Cerebellar cortex (tissue), 1 donor: ENCODE measurements at places on chromosomes 4 and X.

DNA sequence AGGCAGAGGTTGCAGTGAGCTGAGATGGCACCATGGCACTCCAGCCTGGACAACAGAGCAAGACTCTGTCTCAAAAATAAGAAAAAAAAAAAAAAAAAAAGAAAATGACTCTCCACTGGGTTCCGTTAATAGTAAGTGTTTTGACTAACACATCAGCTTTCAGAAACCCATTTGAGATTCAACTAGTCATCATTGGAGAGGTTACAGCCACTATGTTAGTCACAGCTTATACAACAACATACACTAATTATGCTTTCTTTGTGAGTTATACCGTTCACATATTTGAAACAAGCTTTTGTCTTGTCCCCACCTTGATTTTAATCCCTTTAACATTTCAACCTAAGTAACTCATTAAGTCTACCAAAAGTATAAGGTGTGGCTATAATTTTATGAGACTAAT is 48.2 kb downstream of the HADH start:
- DNase-seq: no peak

GRCh38 chrX:109347632-109348031 is 134.3 kb downstream of the GUCY2F start:
- DNase-seq: no peak

GRCh38 chr4:134382478-134383227 is 181.1 kb upstream of the PABPC4L start:
- DNase-seq: no peak

- no peak for DNase-seq
These were observed 602.0 kb downstream of the GLUD2 start for GRCh38 chrX:121649417-121649816.

- DNase-seq: no peak
These were observed 649.3 kb downstream of the STPG2 start for GRCh38 chr4:97493815-97494518.

- no peak for DNase-seq
These were observed 367.4 kb downstream of the UNC5C start for GRCh38 chr4:95181243-95181995.

GRCh38 chrX:131741103-131741581 is 197.3 kb downstream of the OR13H1 start:
- DNase-seq: no peak

- no peak for DNase-seq
These were observed 19.0 kb upstream of the PPP3CA start for GRCh38 chr4:101366331-101366730.

DNA sequence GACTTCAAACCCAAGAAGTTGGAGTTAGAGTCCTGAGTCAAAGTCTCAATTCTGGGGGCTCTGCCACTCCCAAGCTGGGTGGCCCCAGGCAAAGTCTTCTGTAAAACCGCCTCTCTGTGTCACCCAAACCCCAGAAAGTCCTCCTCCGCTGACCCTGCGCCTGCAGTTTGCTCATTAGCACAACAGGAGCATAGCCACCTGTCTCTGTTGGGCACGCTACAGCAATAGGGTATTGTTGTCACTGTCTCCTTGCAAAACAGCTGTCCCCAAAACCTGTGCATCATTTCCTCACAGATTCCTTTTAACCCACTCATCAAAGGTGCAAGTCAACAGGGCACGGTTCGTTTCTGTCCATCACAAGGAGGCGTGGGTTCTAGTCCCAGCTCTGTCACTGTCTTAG is 8.0 kb upstream of the DGAT2L6 start:
- DNase-seq: no peak

GRCh38 chrX:41050359-41050758 is 34.9 kb upstream of the USP9X start:
- no peak for DNase-seq

GRCh38 chr4:107800706-107801105 is 24.0 kb upstream of the SGMS2 start:
- DNase-seq: no peak

DNA sequence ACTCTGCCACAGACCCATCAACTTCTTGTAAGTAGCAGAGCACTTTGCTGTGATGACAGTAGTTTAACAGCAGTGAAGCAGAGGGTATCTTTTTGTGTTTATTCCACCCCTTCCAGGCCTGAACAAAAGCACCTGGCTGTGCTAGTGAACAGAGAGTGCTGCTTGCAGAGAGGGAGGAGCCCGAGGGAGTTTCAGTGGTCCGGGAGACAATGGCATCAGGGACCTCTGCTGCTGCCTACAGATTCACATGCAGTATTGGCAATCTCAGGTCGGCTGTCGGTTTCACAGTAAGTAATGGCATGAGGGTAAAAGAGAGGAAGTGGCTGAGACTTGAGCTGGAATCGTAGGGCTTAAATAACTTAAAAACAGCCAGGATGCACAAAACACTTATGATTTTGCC is 755.8 kb downstream of the RPA4 start:
- no peak for DNase-seq

- no peak for DNase-seq
These were observed 115.0 kb upstream of the HS3ST1 start for GRCh38 chr4:11543706-11544105.

DNA sequence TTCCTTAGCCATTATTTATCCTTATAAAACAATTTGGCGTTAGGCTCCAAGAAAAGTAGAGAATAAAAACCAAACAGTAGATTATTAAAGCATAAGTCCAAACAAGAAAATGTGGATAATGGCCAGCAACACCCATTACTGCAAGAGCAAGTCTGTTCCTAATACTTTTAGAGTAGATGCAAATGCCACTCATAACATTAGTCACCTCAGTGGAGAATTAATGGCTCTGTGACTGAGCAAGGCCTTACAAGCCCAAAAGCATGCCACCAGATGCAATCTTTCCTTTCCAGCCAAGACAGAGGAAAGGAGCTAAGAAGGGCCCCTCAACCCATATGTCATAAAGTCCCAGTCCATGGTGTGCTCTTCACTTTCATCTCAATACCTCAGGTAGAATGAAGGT is 373.8 kb downstream of the OPHN1 start:
- DNase-seq: no peak

DNA sequence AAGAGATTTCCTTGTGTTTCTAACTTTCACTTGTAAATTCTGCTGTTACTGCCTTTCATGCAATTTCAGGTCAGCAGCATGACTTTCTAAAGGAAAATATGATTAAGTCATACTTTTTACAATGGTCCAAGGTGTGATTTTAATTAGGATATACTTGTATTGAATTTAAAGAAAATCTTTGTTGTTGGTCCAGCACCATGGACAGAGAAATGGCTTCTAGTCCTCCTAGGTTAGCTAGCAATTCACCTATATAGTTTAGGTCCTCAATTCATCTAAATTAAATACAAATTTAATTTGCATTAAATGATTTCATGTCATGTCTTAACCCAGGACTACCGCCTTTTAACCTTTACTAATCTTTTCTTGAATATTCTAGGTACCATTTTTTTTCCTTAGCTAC is 304.9 kb upstream of the RPS6KA3 start:
- DNase-seq: no peak

- no peak for DNase-seq
These were observed 63.7 kb downstream of the TENM3 start for GRCh38 chr4:182306792-182307507.
